A549 (cell line): ENCODE measurements at places on chromosomes 3 and 15.
A peak's percentile ranks its signal among the peaks of the same experiment; 100 is the strongest.

DNA sequence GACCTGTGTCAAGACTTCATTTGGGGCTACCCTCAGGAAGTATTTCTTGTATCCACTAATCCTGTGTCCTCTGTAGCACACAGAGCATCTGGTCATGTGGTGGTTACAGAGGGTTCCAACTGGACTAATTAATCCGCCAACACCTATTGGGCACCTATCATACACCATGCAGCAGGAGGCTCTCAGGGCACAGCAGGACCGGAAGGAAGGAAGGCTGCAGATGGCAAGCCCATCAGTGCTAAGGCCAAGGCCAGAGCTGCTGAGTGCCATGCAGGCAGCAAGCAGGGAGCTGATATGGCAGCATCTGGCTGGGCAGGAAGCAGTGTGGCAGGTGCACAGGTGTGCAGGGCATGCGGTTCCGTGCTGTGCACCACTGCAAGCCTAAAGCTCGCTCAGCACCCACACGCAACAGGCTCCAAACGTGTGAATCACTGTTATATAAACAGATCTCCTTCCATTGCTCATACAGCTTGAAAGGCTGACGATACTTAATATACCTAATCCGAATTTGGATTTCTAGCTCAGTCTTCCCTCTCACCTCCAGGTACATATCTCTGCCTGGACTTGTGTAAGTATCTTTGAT lies 64.4 kb upstream of the SNRPA1 start:
- DNase-seq: peak; percentile 31

DNA sequence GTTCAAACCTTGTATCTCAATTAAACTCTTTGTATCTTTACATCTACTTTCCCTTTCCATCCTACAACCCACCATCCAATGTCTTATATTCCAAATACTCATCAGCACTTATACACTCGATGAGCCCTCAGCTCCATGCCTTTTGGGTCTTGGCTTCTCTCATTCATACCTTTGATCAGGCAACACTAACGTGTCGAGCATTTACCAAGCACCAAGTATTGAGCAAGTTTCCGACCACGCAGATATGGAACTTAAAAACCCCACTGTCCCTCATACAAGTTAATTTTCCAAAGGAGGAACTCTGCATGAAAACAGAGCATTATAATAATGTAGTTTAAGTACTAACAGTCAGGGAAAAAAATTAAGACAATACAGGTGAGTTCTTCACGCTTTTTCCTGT lies 102.8 kb downstream of the IL1RAP start:
- no peak for DNase-seq

DNA sequence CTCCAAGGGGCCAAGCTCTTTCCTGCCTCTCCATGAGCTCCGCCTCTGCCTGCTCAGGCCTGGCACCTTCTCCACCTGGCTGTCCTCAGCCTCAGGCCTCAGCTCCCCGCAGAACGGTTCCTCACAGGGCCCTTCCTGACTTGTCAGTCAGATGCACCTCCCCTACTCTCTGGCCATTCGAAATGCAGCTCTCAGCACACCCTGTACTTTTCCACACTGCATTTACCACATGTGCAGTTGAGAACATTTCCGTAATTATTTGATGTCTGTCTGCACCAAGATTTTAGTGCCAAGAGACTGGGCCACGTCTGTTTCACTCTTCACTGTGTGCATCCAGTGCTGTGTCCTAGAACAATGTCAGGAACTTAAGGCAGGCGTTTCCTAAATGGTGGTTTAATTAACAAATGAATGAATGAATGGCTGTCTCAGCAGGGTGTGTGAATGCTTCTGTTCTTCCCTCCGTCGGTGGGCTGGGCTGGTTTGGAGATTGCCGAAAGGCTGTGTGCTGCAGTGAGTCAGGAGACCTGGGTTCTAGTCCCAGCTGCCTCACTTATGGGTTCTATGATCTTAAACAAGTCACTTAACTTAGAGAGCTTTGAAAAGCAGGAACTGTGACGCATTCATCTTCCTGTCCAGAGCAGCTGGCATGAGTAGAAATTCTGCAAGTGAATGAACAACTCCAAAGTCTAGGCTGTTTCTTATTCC lies 5.4 kb downstream of the MUC4 start:
- DNase-seq: no peak

GRCh38 chr15:48993380-48993779 lies 29.7 kb upstream of the SHC4 start:
- no peak for DNase-seq

DNA sequence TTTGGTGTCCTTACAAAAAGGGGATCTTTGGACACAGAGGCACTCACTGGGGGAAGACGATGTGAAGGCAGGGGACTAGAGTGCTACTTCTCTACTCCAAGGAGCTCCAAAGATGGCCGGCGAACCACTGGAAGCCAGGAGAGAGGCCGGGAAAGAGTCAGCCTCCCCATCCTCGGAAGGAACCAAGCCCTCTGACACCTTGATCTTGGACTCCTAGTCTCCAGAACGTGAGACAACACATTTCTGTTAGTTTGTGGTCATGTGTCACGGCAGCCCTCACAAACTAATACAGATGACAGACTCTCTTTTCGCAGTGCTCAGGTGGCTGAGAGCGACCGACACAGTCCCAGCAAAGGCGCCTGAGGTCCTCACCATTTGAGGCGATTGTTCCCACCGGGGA lies 24.4 kb upstream of the ATP2B2 start:
- DNase-seq: no peak

- no peak for DNase-seq
Measured at GRCh38 chr3:181956122-181956521, 244.4 kb downstream of the SOX2 start.

- DNase-seq: peak; percentile 76
Measured at GRCh38 chr3:48507256-48508061, 3.5 kb upstream of the SHISA5 start.

GRCh38 chr15:100147828-100148227 lies 193.9 kb downstream of the ADAMTS17 start:
- DNase-seq: no peak

DNA sequence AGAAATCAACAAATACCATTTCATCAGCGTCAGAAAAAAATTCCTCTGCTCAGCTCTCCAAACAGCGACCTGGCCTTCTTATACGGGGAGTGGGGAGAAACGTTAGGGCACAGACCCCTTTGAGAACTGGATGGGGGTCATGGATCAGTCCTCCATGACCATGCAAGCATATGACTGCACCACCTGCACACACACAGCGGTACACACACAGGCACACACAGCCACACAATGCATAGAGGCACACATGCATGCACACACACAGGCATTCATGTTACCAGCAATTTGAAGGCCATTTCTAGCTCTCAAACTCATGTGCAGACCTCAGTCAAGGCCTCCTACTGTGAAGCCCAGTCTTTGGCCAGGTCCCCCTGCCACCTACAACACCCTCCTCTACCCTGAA lies 50.2 kb downstream of the SLC41A3 start:
- DNase-seq: no peak

GRCh38 chr3:173249457-173249856 lies 108.4 kb upstream of the SPATA16 start:
- no peak for DNase-seq

GRCh38 chr15:64530918-64531317 lies 70.5 kb downstream of the ZNF609 start:
- DNase-seq: no peak

DNA sequence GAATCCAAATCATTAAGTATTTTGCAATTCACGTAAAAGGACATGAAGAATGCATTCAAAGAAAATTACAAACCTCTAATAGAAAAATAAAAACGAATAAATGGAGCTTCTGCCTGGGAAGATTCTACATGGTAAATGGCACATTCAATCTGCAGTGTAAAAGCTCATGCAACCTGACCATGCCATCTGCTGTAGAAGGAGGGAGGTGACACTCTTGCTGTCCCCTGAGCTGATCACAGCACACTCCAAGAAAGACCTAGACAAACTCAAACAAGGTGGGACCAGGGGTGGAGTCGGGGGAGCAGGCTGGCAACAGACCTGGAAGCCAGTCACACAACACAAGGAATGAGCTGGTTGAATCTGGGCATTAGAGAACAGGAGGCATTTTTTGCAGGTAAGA lies 101.8 kb downstream of the BDH1 start:
- DNase-seq: no peak

DNA sequence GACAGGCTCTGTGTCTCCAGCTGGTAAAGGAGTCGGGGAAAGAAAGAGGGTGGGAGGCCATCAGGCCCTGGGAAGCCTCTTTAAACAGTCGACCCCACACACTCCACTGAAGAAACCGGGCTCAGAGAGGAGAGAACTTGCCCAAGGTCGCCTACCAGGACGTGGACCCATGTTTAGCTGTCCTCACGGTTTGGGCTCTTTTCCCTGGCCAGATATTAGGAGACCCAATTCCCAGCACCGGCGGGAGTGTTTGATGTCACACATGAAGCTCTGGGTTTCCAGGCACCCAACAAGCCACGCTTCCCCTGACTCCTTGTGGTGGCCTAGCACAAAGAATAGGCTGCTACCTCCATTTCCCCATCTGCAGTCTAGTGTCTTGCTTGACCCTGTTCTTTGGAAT lies 52.2 kb upstream of the GRIP2 start:
- DNase-seq: no peak

GRCh38 chr15:98628216-98628615 lies 20.1 kb upstream of the IGF1R start:
- no peak for DNase-seq

DNA sequence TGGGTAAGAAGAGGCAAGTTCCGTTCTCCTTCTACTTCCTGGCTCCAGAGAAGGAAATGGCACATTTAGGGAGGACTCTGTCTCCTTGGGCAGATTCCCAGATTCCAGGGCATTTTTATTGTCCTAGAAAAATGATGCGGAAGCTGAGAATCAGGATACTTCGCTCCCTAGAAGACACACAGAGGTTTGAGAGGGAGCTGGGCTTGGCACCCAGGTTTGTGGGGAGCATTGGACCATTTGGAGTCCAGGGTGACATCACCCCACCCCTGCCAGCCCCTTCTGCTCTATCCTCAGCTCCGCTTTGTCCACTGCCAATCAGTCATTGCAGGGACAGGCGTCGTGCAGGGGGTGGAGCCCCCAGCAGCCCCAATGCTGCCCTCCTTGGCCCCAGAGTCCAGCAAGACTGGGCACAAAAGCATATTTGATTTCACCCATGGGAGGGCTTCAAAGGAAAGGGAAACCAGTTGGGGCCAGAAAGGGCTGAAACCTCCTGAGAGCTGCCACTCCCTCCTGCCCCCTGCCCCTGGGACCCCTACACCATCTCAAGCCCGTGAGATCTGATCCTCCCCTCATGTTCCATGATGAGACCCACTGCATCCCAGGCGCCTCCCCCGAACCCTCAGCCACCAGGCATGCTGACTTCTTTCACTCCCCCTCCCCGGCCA lies 129.8 kb upstream of the MEF2A start:
- no peak for DNase-seq

DNA sequence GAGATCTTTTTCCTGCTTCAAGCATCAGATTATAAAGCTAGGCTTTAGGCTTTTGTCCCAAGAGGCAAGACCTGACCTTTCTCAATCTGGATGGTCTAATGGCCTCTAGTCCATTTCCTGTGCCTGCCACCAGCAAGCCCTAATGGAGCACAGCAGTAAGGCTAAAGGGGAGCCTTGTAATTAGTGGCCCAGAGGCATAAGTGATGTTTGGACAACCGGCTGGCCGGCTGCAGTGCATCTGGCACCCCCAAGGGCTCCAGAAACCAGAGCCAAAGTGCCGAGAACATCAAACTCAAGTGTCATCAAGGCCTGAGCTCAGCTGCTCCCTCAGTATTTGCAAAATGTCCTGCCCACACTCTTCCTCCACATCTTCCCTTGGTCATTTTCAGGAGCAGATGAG lies 31.9 kb upstream of the RTP4 start:
- no peak for DNase-seq

- DNase-seq: no peak
Measured at GRCh38 chr3:170352936-170353335, 4.6 kb upstream of the SKIL start.

DNA sequence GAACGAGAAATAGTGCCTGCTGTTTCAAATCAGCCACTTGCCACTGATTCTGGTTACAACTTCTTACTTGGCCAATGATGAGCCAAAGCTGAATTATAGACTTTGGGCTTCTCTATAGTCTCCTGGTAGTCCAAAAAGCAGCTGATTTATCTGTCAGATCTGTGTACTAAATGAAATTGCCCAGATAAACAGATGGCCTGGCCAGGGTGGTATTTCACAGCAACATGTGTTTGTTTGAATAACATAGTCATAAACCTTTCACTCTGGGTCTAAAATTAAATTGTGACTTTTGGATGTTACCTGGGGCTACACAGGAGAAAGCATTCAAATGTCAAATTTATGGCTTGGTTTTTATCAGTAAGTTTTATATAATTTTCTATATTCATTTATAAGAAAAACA lies 147.0 kb downstream of the NECTIN3 start:
- no peak for DNase-seq
